ENCODE measurements at places on chromosomes 6 and 20.
A peak's percentile ranks its signal among the peaks of the same experiment; 100 is the strongest.

GRCh38 chr6:37706749-37707148 is 9.1 kb upstream of the MDGA1 start:
- DNase-seq, result no peak

GRCh38 chr20:53789989-53790675 is 196.5 kb upstream of the ZNF217 start:
- DNase-seq, result no peak

GRCh38 chr6:21772884-21773575 is 179.5 kb downstream of the SOX4 start:
- DNase-seq, result peak; percentile 32

DNA sequence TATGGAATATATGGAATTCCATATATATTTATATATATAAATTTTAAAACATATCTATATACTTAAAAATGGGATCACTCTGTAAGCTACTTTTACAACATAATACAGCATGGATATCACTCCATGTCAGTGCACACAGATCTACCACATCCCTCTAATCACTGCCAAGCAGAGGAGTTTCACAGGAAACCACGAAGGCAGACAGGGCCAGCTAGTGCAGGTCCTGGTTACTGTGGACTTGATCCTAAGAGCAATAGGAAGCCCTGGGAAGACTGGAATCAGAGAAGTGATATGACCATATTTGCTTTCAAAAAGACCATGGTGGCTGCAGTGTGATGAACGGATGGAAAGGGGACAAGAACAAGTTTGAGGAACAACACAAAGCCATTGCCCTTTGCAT is 40.0 kb upstream of the NRN1 start:
- no peak for DNase-seq

GRCh38 chr6:128252341-128253176 is 267.8 kb downstream of the PTPRK start:
- no peak for DNase-seq

- DNase-seq, result no peak
These were observed 6.4 kb upstream of the CST2 start for GRCh38 chr20:23832775-23833513.

- no peak for DNase-seq
These were observed 228.7 kb upstream of the RREB1 start for GRCh38 chr6:6878887-6879585.

- no peak for DNase-seq
These were observed 51.9 kb downstream of the PYGB start for GRCh38 chr20:25299806-25300205.

DNA sequence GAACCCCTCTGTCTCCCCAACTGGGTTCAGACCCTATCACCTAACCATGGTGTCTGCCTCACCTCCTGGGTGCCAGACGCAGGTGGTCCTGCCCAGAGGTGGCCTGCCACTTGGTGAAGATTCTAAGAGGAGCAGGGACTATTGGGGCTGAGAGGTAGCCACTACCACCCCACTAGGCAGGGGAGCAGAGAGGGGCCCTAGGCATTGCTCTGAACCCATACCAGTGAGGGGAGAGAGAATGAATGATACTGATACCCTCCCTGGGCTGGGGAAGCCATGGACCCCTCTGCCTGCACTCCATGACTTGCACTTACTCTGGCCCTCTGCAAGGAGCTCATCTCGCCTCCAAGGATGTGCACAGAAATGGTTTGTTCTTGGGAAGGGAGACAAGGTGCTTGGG is 31.7 kb upstream of the SPDEF start:
- DNase-seq, result no peak

Data from muscle of back (tissue), 13 donors.